ENCODE measurements at places on chromosomes 3 and 15.

- peak; percentile 40 for DNase-seq
These were observed 4.4 kb downstream of the GXYLT2 start for GRCh38 chr3:72892081-72892775.

DNA sequence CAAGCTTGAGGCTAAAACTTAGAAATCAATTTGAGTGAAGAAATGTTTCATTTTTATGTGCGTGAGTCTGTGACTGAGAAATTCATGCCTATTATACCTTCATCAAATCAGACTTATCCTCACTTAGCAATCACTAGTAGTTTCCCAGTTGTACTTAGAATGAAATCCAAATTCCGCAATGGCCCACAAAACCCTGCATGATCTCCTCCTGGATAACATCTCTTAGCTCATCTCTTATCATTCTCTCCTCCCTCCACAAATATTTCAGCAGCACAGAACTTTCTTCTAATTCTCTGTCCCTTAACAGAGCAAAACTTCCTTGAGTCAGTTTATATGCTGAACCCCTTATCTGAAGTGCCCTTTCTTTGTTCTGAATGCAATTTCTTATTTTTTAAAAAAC is 198.8 kb upstream of the TGFBR2 start:
- DNase-seq: no peak

GRCh38 chr15:50687302-50687902 is 805 bp upstream of the TRPM7 start:
- DNase-seq: no peak

GRCh38 chr3:167318306-167318705 is 61.8 kb downstream of the ZBBX start:
- no peak for DNase-seq

- DNase-seq: peak; percentile 28
These were observed 277 bp downstream of the SIAH2 start for GRCh38 chr3:150762662-150763121.

DNA sequence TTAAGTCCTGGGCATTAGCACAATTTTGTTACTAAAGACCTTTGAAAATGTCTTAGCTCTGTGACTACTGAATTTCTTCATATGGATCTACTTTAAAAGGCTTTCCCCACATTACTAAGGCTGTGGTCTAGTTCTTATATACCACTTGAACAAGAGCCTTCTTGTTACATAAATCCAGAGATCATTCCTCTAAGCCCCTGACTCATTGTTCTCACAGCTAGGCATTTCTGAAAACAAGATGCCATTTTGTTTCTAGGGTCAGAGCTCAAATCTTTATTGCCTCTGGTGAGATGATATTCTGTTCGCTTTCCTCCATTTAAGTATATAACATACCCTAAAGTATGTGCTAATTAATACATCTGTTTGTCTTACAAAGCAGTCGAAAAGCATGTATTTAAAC is 29.8 kb upstream of the LPP start:
- no peak for DNase-seq

- DNase-seq: no peak
These were observed 275.4 kb downstream of the NEK10 start for GRCh38 chr3:27093771-27094170.

DNA sequence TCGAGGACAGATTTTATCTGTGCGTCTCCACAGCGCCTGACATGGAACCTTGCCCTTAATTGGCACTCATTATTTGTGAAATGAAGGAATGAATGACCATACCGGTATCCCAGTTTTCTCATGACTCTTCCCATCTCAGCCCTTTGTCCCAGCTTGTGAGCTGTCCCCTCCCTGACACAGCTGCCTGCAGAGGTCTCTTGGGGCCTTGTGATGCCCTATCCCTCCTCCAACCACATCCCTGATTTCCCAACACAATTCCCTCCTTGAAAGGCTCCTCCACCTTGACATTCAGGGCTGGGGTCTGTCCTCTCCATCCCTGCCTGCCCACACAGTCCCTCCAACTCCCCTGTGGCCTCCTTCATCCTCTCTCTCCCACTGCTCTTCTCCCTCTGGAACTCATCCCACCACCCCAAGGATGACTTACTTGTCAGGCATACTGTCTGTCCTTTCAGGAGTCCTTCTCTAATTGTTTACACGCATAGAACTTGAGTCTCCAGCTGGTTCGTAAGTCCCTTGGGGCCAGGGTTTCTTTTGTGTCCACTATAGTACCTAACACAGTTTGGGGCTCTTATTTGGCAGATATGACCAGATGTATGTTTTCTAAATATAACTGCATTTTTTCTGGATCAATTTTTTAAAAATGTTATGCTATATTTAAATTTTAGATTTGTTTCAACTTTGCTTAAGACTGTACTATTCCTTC is 35.6 kb upstream of the FILIP1L start:
- no peak for DNase-seq

DNA sequence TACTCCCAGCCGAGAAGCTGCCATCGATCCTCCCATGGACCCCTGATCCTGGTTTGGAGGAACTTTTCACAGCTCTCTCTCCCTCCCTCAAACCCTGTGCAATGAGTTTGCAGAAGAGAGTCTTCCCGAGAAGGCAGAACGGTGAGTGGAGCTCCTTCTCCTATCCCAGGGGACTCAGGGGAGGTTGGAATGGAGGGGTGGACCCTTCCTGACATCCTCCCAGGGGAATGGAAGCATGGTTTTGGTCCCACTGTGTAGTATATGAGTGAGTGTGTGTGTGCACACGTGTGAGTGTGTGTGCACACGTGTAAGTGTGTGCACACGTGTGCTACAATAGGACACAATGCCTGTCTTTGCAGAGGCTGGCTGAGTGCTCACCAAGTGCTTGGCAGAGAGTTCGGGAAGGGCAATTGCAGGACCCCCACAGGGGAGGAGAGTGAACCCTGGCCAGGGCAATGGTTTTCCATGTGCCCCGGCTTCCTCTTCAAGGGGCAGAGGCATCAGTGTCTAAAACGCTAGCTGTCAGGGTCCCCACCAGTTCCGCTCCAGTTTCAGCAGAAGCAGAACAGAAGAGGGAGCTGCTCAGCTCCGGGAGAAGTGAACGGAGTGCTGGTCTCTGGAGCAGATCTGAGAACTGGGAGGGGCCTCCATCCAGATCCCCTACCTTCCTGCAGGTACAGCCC is 13.8 kb upstream of the IL16 start:
- no peak for DNase-seq

DNA sequence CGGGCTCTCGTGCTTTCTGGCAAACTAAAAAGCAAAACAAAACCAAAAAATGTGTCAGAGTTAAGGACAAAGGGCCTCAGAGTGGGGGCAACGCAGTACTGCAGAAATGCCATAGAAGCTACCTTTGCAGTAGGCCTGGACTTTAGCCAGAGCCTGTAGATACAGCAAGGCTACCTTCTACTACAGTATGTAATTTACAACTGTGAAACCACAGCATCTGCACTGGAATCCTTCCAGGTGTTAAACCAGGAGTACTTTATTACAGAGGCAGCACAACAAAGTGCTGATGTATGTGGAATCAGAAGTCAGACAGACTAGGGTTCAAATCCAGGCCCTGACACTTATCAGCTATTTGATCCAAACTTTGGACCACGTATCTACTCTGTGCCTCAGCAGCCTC is 34.9 kb downstream of the RUBCN start:
- no peak for DNase-seq

DNA sequence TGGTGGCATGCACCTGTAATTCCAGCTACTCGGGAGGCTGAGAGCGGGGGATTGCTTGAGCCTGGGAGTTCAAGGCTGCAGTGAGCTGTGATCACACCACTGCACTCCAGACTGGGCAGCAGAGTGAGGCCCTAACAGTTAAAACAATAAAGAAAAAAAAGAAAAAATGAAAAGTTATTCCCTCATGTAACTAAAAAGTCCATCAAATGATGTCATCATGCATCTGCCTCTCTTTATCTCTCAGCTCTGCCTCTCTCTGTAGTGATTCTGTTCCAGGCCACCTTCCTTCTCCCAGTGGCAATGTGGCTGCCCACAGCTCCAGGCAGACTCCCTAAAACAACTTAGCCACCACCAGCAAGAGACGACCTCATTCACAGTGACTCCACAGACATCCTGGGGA is 31.5 kb upstream of the TRH start:
- no peak for DNase-seq

- DNase-seq: no peak
These were observed 380.6 kb downstream of the CTNNB1 start for GRCh38 chr3:41579861-41580260.

DNA sequence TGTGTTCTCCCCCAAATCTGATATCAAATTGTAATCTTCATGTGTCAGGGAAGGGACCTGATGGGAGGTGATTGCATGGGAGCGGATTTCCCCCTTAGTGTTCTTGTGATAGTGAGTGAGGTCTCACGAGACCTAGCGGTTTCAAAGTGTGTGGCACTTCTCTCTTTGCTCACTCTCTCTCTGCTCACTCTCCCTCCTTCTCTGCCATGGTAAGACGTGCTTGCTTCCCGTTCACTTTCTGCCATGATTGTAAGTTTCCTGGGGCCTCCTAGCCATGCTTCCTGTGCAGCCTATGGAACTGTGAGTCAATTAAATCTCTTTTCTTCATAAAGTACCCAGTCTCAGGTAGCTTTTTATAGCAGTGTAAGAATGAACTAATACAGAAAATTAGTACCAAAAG is 30.6 kb upstream of the OR5H6 start:
- no peak for DNase-seq

DNA sequence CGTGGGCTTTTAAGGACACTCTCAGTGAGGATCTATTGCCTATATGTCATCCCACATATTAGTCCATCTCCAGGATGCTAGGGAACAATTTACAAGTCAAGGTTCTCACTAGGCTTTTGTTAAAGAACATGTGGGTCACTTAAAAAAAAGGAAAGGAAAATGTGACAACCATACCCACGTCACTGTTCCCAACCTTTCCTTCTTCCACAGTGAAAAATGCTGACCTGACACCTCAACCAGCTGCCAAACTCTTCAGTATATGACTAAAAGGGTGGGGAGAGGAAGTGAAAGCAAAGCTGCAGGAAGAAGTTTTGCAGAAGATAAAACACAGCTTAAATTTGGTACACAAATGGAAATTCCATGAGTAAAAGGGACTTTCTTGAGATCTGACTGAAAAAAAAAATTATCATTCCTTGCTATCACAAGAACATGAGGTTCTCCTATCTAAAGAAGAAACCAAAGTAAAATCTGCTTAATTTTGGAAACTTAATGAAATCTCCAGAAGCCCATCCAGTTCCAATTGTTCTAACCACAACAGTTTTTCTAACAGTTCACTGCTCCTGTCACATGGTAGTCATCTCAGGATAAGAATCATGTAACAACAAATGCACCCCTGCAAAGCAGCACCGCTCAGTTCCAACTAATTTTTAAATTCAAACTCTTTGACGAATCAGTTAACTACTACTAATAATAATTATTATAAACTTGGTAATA is 117.0 kb upstream of the TSPAN3 start:
- DNase-seq: no peak

DNA sequence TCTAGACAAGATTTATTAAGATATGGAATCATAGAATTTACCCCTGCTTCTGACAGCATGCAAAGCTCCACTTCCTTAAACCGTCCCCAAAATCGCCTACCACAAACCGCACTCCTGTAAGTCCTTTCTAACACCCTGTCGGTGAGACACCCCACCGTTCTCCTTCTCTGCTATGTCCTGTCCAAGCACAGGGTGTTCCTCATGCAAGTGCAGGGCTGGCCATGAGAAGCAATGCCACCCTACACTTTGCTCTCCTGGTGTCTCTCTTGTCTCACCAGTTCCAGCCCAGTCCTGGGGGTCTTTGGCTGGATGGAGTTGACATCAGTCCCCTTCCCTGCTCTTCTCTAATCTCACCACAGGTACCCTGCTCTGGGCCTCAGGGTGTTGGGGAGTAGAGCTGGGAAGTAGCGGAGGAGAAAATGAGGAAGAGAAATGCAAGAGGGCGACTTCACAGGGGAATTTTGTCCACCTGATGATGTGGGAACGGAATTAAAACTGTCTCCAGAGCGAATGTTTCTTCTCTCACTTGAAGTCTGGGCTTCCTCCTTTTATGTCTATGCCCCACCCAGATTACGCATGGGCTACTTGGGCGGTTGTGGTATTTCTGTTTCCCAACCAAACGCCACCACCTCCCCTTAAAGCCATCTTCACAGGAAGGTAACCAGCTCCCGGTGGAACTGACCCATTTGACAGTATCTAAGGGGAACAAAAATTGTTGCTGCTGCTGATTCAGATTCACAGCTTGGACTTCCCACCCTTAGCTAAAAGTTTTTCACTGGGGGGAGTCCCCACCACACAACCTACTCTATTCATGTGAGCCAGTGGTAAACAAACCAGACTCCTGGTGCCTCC is 49.9 kb downstream of the CASR start:
- no peak for DNase-seq

DNA sequence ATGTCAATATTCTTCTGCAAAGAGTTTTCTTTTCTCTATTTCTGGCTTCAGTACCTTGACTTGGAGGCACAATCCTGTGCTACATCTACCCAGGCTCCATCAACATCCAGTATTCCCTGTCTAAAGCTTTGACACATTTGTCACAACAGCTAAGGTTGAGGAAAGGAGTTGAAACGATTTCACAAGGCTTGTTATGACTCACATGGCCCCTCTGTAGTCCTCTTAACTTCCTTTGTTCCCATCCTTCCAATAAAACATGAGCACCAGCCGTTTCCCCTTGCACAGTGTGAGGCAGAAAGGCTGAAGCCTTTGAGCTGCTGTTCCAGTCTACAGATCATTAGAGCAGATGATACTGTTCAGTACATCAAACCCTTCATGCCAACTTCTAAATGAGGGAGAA is 163.0 kb upstream of the TMCO5A start:
- no peak for DNase-seq

GRCh38 chr15:80153900-80154299 is 1.1 kb downstream of the FAH start:
- DNase-seq: no peak

DNA sequence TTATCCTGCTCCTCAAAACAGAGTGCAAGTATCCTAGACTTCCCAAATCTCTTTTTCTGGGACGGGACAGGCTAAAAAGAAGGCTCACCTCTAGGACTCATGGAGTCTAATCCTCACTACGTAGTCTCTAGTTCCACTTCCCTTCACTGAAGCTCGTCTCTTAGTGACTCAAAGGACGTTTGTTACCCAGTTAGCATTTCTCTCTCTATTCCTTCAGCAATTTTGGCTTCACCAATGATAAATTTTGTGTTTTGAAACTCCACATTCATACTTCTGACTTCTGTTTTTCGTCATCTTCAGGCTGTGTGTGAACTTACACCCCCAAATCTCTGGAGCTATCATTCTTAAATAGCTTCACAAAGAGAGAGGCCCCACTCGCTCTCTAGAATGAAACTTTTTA is 627.1 kb downstream of the NAALADL2 start:
- DNase-seq: no peak

DNA sequence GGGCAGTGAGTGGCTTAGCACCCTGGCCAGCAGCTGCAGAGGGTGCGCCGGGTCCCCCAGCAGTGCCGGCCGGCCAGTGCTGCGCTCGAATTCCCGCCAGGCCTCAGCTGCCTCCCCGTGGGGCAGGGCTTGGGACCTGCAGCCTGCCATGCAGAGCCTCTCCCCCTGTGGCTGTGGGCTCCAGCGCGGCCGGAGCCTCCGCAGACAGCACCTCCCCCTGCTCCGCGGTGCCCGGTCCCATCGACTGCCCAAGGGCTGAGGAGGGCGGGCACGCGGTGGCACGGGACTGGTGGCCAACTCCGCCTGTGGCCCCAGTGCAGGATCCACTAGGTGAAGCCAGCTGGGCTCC is 386.3 kb downstream of the CNTN4 start:
- DNase-seq: no peak

All from NCI-H345 (cell line).